Activated CD4-positive, CD25-positive, alpha-beta regulatory T cell (primary cell): ENCODE measurements at places on chromosomes 4 and X.

DNA sequence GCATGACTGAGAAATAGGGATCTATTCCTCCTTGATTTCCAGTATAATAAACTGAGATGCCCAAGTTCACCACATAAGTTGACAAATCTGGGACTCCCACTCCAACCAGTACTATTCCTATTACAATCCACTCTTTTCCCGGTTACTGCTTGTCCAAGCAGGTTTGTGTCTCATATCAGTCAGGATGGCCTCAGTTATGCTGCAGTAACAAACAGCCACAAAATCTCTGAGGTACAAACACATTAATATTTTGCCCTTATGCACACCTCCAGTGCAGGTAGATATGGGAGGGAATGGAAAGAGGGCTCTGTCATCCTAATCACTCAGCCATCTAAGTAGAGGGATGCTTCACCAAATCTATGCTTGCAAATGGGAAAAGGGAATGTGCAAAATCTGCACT, 207.8 kb downstream of the RAB28 start:
- no peak for DNase-seq

DNA sequence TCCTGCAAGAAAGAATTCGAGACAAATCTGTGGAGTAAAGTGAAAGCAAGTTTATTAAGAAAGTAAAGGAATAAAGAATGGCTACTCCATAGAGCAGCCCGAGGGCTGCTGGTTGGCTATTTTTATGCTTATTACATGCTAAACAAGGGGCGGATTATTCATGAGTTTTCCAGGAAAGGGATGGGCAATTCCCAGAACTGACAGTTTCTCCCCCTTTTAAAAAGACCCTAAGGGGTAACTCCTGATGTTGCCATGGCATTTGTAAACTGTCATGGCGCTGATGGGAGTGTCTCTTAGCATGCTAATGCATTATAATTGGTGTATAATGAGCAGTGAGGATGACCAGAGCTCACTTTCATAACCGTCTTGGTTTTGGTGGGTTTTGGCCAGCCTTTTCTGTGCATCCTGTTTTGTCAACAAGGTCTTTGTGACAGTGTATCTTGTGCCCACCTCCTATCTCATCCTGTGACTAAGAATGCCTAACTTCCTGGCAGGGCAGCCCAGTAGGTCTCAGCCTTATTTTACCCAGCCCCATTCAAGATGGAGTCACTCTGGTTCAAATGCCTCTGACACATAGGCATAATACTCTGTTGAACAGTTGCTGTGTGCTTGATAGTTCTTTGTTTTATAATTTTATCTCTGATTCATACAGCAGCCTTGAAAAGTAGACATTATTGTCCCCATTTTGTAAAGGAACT, 25.8 kb downstream of the GAB1 start:
- no peak for DNase-seq

DNA sequence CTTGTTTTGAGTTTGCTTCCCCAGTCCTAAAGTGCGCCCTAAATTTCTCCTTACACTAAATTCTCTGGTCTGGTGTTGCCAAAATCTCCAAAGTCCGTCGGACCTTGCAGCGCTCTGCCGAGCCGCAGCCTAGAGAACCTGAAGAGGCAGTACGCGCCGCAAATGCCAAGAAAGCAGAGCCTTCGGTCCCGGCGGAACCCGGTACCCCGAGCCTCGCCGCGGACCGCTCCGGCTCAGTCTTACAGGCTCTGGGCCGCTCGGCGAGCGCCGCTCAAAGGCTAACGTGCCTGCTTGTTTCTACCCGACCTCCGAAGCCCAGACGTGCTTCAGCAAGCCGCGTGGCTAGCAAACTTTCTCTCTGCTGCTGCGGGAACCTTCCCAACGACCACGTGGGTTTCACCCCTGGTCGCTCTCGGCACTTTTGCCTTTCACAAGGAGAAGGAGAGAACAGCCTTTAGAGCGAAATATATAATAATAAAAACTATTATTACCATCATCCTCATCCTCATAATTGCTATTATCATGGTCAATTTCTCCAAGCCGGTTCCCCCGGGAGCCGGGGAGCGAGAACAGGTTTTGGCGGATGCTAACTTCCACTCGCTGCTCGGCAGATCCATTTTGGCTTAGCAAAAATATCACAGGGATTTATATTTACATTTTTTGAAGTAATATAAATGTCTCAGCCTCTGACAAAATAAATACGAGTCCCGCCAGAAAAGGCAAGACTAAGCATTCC, 2.2 kb upstream of the HTR2C start:
- DNase-seq = no peak

- no peak for DNase-seq
These were observed 28.5 kb downstream of the PJA1 start for GRCh38 chrX:69136546-69137331.
